ENCODE measurements at places on chromosomes 7 and 10.

- DNase-seq = peak; percentile 59
Measured at GRCh38 chr7:148699024-148699781, 500 bp downstream of the CUL1 start.

DNA sequence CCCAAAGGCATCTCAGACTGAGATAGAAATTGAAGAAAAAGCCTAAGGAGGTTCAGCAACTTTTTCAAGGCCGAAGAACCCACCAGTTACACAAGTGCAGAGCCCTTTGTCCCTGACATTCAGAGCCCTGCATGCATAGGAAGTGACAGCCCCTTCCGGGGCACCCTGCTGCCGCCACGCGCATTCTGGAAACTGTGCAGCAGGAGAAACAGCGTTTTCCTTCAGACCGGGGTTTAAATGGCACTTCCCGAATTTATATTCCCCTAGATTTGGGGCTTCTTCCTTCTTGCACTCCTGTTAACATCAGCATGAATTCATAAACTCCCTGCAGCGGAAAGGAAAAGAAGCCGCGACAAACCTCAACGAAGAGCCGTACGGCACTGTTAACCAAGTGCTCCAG, 190.5 kb upstream of the C7orf33 start:
- no peak for DNase-seq

- peak; percentile 69 for DNase-seq
Measured at GRCh38 chr10:79444199-79445119, 965 bp downstream of the ZCCHC24 start.

DNA sequence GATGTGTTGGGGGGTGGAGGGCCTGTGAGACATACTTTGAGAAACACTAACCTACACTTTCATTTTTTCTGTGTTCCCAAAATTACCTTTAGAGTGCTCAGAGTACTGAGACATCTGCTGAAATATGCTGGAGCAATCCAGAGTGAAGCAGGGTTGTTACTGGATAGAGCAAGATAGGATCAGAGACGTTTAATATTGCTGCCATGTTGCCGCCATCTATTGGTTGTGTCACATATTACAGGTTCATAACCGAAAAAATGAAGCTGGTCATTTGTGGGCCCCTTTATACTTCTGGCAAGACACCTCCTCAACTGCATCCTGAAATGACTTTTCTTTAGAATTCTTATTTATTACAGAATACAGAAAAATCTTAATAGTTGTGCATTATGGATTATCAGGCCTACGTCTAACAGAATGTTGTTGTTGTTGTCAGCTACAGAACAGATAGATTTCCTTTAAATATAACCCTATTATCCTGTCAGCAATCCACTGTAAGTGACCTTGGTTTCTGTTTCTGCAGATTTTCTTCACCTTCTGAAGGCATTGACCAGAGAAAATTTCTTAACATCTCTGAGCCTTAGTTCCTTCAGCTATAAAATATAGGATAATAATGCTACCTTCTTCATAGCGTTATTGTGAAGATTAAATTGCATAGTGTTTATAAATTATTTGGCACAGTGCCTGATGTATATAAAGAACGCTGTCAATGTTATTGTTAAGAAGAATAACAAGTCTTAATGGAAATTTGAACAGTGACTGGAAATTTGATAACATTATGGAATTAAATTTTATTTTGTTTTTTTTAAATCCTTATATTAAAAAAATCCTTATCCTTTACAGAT, 16.2 kb upstream of the DLD start:
- peak; percentile 54 for DNase-seq

- DNase-seq = no peak
Measured at GRCh38 chr10:67971311-67971710, 86.9 kb downstream of the SIRT1 start.

DNA sequence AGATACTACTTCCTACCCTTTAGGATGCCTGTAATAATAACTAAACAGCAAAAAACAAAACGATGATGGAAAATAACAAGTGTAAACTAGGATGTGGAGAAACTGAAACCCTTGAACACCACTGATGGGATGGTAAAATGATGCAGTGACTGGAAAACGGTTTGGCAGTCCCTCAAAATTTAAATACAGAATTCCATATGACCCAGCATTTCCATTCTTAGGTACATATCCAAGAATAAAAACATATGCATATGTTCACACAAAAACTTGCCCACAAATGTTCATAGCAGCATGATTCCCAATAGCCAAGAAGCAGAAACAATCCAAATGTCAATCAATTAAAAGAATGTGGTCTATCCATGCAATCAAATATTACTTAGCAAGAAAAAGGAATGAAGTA, 25.8 kb downstream of the SMURF1 start:
- DNase-seq = no peak

- peak; percentile 27 for DNase-seq
Measured at GRCh38 chr7:124155432-124156022, 122.7 kb upstream of the TMEM229A start.

GRCh38 chr7:64802699-64803098, 8.5 kb downstream of the ZNF138 start:
- DNase-seq = no peak

DNA sequence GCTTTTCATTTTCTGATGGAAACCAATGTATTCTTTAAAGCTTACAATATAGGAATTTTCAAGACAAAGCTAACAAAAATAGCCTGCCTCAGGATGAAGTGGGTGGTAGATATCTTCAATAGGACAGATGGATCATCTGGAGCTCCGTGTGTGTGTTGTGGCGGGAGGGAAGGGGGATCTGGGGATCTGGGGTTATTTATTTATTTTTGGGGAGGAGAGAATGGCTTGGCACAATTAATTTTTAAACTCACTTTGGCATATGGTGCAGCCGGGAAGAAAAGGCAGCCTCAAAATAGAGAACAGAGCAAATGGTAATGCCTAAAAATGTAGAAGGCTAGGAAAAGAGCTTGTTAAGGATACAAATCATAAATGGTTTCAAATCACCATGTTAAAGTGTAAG, 11.6 kb upstream of the ABLIM1 start:
- DNase-seq = no peak

DNA sequence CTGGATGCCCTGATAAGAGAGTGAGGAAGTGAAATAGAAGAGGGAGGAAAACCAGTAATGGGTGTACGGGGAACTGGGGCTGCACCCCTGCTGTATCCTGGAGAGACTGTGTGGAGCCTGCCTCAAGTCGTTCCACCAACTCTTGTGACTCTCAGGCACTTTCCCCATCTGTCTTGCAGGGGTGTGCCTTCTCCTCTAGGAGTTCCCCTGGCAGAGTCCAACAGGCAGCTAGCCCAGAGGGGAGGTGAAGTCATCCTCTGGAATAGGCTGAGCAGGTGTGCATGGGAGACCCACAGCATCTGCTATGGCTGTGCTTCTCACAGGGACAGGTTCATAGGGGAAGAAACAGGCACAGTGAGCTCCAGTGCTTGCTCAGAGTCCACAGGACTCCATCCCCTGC, 46.8 kb downstream of the WIPF3 start:
- DNase-seq = no peak

- DNase-seq = no peak
Measured at GRCh38 chr7:151553356-151553755, 33.7 kb upstream of the RHEB start.

DNA sequence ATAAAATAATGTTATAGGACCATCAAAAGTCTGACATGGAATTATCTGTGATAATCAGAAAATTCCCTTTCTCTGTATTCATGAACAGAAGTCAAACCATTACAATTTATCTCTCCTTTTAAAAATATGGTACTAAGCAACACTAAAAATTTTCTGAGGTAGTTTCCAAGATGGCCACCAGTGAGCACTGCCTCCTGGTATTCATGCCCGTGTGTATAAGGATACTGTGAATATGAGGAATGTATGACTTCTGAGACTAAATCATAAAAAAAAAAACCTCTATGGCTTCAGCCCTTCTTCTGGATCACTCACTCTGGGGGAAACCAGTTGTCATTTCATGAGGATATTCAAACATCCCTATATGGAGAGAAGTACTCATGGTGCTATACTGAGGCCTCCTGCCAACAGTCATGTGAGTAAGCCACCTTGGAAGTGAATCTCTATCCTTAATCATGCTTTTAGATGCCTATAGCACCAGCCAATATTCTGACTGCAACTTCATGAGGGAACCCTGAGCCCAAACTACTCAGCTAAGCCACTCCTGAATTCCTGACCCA, 41.1 kb downstream of the SIRT1 start:
- peak; percentile 80 for DNase-seq

GRCh38 chr7:8325067-8325466, 63.1 kb upstream of the ICA1 start:
- no peak for DNase-seq

- DNase-seq = peak; percentile 98
Measured at GRCh38 chr7:116211006-116211912, 920 bp downstream of the TES start.

- peak; percentile 16 for DNase-seq
Measured at GRCh38 chr10:122931088-122931906, 20.9 kb downstream of the FAM24A start.

DNA sequence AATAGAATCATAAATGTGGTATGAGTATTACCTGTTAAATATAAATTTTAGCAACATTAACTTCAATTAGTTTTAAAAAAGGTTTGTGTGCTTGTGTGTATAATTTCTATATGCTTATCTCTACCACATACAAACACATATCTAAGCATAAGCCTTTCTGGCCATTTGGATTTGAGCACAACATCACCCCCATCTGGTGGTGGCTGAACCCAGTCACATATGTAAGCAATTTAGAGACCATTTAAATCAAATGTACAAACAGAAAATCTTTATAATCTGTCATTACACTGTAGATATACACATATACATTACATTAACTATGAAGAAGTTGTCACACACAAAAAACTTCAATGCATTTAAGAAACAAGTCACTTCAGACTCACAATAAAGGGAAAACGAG, 31.7 kb downstream of the GPR22 start:
- DNase-seq = peak; percentile 39

GRCh38 chr7:102273749-102274712, 12.6 kb upstream of the SH2B2 start:
- DNase-seq = peak; percentile 11

DNA sequence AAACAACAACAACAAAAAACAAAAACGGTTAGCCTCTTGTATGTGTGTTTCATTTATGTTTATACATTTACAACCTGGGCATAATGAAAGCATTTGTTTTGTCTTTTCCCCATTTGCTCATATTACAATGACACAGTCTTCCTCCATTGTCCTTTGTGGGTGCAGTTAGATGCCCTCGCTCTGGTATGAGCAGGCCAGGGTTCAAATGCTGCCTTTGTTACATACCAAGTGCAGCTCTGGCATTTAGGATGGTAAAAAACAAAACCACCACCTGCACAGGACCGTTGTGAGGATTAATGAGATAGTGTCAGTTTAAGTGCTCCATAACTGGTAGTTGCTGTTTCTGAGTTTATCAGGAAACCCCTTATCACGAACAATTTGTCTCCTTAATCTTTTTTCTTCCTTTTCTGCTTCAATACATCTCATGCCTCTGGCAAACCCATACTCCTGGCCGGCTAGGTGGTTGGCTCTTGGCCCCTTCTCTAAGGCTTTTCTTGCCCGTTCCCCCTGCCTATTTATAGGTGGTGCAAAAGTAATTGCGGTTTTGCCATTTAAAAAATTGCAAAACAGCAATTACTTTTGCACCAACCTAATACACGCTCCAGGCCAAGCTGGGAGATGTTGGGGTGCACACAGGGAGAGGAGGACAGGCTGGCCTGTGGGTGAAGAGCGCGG, 18.6 kb upstream of the TMEM225B start:
- no peak for DNase-seq

All from fibroblast of skin of back (primary cell).